Naive thymus-derived CD8-positive, alpha-beta T cell (primary cell): ENCODE measurements at places on chromosomes 1 and 21. TPM values are rescaled to one million over a fixed set of nuclear protein-coding genes. Genes with fewer than 3 reads are reported as not detected.
A peak's percentile ranks its signal among the peaks of the same experiment; 100 is the strongest.

- no peak for DNase-seq
Measured at GRCh38 chr1:162856260-162856659, 4.7 kb downstream of the CCDC190 start.

Gene ST6GALNAC5
- not detected for total RNA-seq

- no peak for DNase-seq
Measured at GRCh38 chr1:114588196-114588689, 6.8 kb upstream of the BCAS2 start.

DNA sequence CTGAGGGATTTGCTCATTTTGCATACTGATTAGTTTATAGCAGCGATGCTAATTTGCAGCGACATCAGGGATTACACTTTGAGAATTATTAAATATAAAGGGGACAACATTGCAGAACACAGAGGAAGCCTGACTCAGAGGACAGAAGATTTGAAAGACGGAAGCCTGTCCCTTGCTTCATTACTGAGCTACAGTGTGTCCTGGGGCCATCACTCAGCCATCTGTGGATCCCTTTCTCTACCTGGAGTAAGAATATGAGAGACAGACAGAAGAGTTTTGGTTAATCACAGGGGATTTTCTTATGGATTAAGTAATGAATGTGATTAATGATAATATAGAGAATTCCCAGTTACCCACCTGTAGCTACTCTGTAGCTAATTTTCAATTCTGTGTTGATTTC, 134.7 kb downstream of the DISC1 start:
- DNase-seq = no peak

- DNase-seq = no peak
Measured at GRCh38 chr1:51421964-51422363, 91.6 kb upstream of the TTC39A start.

GRCh38 chr1:179882253-179883039, at the start of gene TOR1AIP1:
Gene TOR1AIP1, plus strand, starts transcription at chr1:179882285. Its CDS starts 218 bp downstream, at chr1:179882503.
- peak; percentile 95 for DNase-seq

GRCh38 chr1:110068646-110069403, 1.6 kb downstream of the ALX3 start:
- no peak for DNase-seq

Gene LHX8
- not detected for total RNA-seq

DNA sequence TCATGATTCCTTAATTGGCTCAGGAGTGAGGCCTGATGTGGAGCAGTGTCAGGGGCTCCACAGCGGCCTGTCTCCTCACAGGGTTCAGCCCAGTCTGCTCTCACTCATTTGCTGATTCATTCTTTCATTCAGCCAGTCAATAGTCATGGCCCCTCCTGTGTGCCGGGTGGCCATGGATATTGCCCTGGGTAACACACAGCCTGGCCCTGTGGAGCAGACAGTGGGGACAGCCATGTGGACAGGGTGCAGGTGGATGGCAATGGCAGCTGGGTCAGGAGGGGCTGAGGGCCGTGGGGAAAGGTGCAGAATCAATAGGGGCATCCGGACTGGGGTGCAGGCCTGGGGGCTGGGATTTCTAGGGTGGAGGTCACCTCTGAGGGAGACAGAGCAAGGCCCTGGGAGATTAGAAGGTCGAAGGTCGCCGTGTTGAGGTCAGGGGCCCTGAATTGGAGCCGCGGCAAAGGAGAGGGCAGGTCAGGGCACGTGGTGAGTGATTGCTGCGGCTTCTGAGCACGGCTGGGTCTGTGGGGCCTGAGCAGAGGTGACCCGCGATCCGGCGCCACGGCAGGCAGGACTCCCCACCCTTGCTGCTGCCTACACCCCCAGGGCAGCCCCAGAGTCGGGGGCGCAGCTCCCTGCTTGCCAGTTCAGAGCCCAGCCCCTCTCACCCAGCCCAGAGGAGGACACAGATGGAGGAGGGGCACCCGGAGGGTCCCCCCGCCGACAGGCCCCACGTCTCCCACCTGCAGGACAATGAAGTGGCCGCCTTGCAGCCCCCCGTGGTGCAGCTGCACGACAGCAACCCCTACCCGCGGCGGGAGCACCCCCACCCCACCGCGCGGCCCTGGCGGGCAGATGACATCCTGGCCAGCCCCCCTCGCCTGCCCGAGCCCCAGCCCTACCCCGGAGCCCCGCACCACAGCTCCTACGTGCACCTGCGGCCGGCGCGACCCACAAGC, 33.4 kb downstream of the SLC19A1 start:
- no peak for DNase-seq

DNA sequence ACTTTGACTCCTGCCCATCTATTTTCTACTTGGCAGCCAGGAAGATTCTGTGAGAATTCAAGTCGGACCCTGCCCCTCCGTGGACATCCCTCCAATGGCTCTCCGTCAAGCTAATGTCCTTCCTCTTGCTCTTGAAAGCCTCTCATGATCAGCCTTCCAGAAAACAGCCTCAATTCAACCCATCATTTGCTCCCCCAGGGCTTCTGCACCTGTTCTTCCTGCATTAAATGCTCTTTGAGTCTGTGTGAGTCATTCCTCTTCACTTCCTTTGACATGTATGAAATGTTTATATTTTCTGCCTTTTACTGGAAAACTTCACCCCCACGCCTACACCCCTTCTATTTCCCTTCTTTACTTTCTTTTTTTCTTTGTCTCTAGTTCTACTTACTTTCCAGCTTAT, 734.1 kb upstream of the ZP4 start:
- DNase-seq = no peak

Gene OR2T2
- total RNA-seq = not detected

DNA sequence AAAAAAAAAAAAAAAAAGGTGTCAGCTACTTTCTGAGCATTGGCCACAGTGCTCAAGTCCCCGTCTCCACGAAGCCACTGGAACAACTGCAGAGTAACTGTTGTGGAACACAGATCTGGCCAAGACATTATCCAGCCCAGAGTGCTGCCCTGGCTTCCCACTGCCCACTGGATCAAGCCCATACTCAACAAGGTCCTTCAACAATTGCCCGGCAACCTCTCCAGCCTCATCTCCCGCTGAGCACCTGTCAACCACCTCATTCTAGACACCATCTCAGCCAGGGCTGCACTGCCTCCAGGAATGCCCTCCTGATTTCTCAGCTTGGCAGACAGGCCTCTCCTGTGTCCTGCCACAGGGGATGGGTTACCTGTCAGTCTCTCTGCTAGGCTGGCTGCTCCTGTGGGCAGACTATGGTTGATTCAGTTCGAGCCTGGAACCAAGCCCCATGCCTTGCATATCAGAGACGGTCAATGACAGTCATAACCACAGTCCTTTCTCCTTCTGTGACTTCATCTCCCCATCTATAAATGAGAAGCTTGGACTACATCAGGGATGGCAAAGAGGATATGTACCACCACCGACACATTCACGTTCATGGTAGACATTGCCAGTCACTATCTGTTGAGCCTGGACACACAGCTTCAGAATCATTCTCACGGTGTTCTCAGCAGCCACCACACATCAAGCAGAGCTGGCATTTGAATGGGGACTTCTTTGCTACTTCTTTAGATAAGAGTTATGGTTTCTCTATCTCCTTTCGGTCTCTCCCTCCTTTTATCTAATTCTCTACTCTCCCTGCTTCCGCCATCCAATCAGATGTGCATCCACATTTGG, 76.9 kb downstream of the MRPL37 start:
- no peak for DNase-seq

Gene MTARC1
- total RNA-seq = not detected

Gene LCE6A
- not detected for total RNA-seq

DNA sequence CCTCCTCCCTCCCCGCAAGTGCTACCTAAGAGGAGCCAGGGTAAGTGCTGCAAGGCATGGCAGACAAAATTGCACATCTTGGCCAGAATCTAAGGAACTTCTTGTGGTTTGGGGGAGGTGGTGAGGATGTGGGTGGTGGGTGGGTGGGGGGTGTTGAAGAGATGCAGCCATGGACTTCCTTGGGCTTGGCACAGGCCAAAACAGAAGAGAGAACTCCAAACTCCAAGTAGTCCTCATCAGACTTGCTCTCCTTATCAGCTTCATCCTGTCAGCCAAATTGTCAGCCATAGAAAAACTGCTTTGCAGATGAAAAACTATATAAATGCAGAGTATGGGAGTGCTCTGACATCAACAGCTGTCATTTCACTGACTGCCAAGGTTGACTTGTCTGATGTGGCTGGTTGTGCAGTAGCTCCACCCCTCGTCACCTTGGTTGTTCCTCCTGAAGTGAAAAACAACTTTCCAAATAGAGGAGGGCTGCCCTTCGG, 7.1 kb downstream of the AMIGO1 start:
- peak; percentile 73 for DNase-seq

Gene IL20
- total RNA-seq = not detected
